D341Med (cell line): ENCODE measurements at places on chromosomes 5 and 9.

DNA sequence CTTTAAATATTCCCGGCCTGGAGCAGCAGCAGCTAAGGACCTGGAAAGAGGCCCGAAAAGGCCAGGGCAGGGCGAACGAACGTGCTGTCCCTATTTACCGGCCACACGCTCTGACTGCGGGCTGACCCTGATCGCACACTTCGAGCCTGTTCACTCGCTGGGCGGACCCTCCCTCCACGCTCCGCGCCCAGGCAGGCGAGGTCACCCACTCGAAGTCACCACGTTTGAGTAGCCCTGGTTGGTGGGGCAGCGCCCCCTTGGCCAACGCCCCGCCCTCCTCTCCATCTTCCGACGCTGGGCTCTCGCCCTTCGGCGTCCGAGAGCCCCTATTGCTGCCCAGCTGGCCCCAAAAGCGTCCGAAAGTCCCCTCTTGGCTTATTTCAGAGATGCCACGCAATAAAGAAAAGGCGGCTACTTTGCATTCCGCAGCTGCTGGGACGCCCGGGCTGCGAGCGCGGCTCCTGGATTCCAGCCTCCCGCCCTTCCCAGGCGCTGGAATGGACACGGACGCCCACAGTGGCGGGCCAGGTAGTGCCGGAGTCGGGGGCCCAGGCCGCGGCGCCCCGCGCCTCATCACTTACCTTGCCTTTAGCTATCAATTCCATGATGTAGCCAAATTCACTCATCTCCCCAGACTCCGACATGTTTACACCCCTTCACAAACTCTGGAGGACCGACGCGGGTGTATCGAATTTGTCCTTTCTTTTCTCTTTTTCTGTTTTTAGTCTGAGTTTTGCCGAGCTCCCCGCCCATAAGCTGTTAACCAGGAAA lies 9.9 kb upstream of the TRIM36 start:
- peak; percentile 28 for DNase-seq

GRCh38 chr5:53983568-53984460 lies 326.6 kb downstream of the ARL15 start:
- DNase-seq = no peak

- DNase-seq = no peak
Observed at GRCh38 chr9:132181796-132182313, 20.0 kb downstream of the NTNG2 start.

GRCh38 chr9:113955076-113955752 lies 79.1 kb downstream of the ZNF618 start:
- DNase-seq = no peak

DNA sequence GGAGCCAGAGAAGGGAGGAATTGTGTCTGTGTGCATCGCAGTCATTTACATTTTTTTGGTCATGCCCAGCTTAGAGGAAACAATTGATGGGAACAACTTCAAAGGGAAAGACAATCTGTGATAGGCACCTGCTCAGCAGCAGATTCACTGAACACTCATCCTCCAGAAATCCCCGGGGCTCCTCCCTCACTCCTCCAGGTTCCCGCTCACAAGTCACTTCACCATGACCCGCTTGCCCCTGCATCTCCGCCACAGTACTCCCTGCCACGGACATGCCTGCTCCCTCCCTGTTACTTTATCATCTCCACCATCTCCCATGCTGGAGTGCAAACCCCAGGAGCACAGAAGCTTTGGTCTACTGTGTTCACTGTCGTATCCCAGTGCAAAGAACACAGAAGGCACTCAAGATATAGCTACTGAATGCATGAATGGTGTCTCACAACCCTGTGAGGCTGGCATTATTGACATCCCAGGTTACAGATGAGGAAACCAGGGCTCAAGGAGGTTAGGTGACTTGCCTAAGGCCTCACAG lies 16.2 kb downstream of the LHX6 start:
- no peak for DNase-seq

DNA sequence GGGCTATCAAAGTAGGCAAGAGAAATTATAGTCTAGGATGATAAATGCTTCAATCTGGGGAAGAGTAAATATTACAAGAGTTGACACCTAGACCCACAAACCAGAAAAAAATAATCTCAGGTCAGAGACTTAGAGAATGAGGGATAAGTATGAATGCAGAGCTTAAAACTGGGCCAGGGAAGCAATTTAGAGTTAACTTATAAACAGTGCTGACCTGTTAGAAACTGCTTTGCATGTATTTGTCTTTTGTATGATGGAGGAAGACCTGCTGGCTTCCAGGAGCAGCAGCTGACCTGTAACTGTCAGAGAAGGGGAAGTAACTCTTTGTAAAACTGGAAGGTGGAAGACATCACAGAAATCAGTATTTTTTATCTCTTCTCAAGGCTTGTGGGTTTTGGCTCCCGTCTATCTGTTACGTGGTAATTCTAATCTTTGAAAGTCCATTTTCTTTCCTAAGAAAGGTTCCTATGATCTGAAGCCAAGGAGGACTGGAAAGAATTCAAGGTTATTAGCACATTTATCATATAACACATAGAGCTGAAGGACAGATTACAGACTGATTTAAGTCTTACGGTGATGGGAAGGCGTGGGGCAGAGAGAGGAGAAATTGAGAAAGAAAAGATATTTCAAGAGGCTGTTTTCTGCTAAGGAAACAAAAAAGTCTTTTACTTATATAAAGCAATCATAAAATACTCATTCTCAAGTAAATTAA lies 114.7 kb upstream of the ADAMTS19 start:
- DNase-seq = no peak

GRCh38 chr9:124122813-124123462 lies 111.4 kb downstream of the LHX2 start:
- no peak for DNase-seq

DNA sequence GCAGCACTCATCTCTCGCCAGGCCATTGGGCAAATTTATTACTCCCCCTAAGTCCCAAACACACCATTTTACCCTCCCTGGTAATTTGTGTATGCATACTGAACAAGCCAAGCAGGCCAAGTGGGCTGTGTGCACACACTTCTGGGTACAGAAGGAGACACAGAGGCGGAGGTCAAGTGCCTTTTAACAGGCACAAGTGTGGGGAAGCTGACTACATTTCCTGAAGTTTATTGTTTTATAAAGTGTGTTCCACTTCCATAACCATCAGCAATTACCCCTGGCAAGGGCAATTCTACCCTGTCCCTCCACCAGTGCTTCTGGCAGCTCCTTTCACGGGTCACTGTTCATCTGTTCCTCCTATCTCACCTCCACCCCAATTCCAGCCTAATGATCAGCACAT lies 93.9 kb downstream of the SETX start:
- no peak for DNase-seq

GRCh38 chr5:23631302-23632045 lies 124.1 kb downstream of the PRDM9 start:
- no peak for DNase-seq

DNA sequence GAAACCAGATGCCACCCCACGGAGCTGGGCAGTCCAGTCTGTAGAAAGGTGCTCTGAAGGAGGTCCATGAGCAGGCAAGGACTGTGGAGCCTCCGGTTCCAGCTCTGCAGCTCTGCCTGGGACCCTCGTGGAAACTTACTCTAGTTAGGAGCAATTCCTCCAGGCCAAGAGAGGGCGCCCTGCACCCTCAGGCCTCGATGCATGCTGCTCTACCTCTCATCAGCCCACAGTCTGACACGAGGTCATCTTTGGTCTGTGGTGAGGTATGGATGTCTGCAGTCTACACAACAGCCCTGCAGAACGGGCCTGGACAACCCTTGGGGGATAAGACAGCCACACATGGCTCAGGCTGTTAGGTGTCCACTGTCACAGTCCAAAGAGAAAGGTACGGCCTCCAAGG lies 50.6 kb upstream of the UBTD2 start:
- no peak for DNase-seq

DNA sequence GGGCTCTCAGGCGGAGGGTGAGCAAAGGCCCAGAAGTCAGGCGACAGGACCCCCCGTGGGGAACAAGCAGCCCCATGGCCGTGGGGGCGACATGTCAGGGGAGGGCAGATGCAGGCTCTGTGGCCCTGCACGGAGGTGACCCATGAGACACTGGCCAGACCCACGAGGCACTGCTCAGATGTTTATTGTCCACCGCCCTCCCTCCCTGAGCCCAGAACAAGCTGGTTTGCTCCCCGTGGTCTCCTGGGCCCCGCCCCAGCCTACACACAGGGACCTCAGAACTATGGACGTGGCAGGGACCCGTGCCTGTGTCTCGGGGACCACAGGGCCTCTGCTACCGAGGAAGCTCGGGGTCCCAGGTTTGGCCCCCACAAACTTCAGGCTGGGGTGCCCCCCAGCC lies 1.9 kb downstream of the FUT7 start:
- no peak for DNase-seq

GRCh38 chr5:149419859-149420544 lies 40.9 kb upstream of the IL17B start:
- no peak for DNase-seq

GRCh38 chr9:132486706-132487350 lies 76.8 kb downstream of the CFAP77 start:
- DNase-seq = peak; percentile 67

GRCh38 chr9:110619831-110620230 lies 40.3 kb upstream of the SVEP1 start:
- DNase-seq = no peak

- no peak for DNase-seq
Observed at GRCh38 chr5:126641387-126641786, 40.6 kb downstream of the PHAX start.

DNA sequence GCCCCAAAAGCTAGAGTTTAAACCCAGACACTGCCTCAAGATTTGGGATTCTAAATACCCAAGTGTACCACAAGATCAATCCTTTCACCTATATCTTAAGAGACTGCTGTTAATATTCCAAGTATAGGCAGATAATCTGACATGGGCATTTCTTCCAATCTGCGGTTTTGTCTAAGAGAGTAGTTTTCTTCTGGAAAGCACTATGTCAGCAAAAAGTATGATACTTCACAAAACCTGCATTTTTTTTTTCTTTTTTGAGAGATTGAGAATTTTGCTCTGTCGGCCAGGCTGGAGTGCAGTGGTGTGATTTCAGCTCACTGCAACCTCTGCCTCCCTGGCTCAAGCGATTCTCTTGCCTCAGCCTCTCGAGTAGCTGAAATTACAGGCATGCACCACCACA lies 190.7 kb upstream of the TYRP1 start:
- DNase-seq = no peak

DNA sequence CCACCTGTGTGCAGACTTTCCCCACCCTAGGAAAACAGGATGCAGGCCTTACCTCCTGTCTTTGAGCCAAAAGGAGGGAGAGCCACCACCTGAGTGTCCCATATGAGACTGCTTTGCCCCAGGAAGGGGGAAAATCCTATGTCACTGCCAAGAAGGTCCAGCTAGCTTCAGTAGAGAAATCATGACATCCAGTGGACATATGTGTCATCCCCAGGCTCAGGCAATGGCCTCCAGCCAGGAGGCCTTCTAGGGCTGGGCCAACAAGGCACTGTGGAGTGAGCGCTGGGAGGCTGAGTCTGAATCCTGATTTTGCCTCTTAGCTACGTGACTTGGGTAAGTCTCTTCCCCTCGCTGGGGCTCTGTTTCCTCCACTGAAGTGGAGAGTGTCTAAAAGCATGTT lies 60.2 kb downstream of the SMIM23 start:
- DNase-seq = no peak

DNA sequence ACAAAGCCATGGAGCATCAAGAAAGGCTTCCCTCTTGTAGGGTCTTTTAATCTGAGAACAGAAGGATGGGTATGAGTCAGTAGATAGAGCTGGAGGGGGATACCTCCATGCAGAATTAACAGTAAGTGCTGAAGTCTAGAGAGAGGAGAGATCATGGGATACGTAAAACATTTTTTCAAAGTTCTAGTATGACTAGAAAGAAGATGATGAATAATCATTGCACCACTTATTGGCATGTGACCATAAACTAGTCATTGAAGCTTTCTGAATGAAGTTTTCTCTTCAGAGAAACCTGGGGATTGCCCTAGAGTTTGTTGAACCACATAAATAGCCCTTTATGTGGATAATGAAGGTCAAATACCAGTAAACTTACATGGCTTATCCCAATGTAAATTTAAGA lies 48.6 kb upstream of the PTPRD start:
- no peak for DNase-seq

DNA sequence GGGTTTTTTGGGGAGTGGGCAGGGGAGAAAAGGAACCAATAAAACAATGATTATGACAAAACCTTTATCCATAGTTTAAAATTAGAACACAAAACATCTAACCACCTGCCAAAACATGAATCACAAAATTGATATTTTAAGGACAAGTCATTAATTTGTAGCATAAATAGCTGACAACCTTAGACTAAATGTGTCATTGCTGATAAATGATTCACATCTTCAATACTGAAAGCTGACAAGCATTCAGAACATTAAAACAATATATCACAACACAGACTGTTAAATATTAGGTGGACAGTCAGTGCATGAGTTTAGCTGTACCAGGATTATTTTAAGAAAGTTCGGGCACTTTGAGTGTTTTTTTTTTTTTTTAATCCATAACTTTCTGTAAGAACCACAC lies 71.5 kb downstream of the NR3C1 start:
- no peak for DNase-seq

DNA sequence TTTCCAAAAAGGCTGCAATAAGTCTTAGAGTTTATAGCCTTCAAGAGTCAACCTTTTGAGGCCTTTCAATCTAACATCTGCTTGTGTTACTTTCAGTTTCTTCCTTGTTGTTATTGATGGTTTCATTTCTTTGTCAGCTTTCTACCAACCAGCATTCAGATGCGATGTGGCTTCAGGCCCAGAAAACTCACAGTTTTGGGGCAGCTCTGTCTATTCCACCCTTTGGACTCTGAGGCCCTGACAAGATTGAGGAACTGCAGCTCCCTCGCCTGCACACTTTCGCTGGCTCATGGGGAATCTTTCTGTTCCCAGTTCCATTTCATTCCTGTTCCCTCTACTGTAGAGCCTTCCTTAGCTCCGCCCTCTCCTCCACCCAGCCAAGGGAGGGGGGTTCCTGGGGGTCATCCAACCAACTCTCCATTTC lies 13.3 kb upstream of the WHRN start:
- DNase-seq = no peak

GRCh38 chr9:21470126-21470525 lies 12.0 kb downstream of the IFNE start:
- DNase-seq = no peak

DNA sequence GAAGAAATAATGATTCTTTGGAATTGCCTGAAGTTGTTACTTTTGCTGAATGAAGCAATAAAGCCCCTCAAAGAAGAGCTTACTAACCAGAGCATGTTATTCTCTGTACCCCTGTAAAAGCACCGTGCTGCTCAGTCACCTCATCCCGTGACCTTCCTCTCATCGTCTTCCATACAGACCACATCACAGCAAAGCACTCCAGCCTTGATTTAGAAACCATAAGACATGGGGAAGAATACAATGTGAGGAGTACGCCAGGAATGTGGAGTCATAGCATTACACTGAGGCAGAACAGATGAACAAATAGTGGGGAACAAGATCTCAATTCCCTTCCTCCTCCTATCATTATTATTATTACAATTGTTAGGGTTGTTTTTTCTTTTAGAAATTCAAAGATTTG lies 49.1 kb downstream of the ERAP1 start:
- DNase-seq = no peak
